Hepatic stellate cell (primary cell): ENCODE measurements at places on chromosomes 6 and 20.

GRCh38 chr6:7562769-7563168 lies 21.3 kb downstream of the DSP start:
- no peak for DNase-seq

DNA sequence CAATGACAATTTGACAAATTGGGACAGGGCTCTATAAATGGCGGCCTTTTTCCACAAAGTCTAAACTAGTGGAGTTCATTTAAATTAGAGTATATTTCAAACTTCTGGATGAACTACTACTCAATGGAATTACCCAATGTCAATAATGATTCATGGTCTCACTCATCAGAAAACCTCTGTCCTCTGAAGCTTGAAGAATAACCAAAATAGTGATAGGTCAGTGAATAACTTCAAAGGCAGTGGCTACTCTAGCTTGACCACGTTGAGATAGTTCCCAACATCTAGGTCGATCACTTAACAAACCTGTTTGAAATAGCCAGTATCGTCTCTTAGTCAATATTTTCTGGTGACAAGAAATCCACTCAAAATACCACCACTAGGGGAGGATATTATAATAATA lies 197.6 kb downstream of the HDGFL1 start:
- no peak for DNase-seq

- DNase-seq = no peak
These were observed 2.7 kb downstream of the KCNK16 start for GRCh38 chr6:39319621-39320362.

GRCh38 chr6:168447282-168447681 lies 6.3 kb downstream of the SMOC2 start:
- no peak for DNase-seq

- no peak for DNase-seq
These were observed 16.8 kb downstream of the TREM1 start for GRCh38 chr6:41269716-41270115.

DNA sequence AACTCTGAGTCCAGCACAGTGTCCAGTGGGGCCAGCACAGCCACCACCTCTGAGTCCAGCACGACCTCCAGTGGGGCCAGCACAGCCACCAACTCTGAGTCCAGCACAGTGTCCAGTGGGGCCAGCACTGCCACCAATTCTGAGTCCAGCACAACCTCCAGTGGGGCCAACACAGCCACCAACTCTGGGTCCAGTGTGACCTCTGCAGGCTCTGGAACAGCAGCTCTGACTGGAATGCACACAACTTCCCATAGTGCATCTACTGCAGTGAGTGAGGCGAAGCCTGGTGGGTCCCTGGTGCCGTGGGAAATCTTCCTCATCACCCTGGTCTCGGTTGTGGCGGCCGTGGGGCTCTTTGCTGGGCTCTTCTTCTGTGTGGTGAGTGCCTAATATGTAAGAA lies 3.8 kb downstream of the MUC21 start:
- no peak for DNase-seq

DNA sequence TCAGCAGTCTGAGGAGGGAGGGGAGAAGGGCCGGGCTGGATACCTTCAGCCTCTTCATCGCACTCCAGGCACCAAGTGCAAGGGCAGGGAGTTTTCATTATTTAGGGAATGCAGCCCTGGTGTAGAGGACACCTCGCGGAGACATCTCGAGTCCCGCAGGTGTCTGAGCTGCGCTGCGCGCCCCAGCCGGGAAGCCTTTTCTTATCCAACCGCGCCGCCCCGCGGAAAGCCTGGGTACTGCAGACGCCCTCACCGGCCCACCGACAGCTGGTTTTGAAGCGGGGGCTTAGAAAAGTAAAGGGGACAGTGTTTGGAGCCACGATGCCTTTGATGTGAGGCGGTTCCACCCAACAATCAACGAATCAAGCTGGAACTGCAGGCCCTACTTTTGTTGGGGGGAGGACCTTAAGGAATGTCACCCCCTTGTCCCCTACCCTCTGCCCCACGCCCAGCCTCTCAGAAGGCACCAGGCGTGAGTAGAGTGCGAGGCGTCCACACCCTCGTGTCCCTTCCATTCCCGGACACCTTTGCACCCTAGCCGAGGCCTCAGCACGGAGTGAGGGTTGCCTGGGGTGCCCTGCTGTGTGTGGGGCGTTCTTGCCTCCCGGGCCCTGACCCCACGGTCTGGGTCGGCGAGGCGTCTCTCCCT lies 8.6 kb downstream of the NKX2-2 start:
- peak; percentile 70 for DNase-seq
